ENCODE measurements at places on chromosomes 13 and 19. TPM values are rescaled to one million over a fixed set of nuclear protein-coding genes. Genes with fewer than 3 reads are reported as not detected.
A peak's percentile ranks its signal among the peaks of the same experiment; 100 is the strongest.

Gene PSG5
- 1,019 TPM for polyA plus RNA-seq

Gene NPHS1
- polyA plus RNA-seq: not detected

Gene ZNF793
- 2.4 TPM for polyA plus RNA-seq

Gene GNA15
- not detected for polyA plus RNA-seq

Gene CFD
- polyA plus RNA-seq: 4.9 TPM

- peak; percentile 21 for DNase-seq
Observed at GRCh38 chr19:5225486-5226345, 114.9 kb downstream of the PTPRS start.

DNA sequence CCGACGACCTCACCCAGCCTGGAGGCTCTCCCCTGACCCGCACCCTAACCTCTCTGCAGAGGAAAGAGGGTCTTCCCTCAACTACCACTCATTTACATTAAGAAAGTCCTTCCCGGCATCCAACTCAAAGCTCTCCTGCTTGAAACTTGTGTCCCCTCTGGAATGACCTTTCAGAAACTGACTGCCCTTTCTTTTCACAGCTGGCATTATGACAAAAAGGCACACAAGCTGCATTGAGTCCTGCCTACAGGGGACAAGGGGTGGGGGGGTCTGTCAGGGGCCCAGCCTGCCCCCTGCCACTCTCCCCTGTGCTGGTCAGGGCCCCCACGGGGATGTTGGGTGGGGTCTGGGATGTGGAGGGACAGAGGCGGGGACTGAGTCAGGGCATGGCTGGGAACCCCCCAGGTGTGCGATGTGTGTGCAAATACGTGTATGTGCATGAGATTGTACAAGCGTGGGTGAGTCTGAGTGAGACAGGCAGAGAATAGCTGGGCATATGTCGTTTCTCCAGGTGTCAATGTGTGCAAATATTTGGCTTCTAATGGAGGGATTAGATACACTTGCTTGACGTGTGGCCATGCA lies 2.0 kb downstream of the COL5A3 start:
- no peak for DNase-seq

DNA sequence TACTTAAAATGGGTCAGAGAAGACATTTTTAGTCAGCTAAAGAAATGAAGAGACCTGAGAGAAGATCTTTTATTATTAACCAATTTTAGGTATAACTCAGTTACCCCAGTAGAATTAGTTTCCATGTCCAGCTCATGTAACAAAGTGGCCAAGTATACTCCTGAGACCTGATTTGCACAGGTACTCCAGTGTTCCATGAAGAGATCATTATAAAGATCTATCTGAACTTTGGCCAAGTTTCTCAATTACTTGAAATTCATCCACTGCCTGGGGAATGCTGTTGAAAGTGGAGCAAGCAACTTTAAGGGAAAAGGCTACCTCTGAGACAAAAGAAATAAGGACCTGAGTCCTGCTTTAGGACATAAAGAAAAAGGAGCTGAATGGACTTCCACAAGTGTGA lies 47.0 kb downstream of the EDNRB start:
- no peak for DNase-seq

DNA sequence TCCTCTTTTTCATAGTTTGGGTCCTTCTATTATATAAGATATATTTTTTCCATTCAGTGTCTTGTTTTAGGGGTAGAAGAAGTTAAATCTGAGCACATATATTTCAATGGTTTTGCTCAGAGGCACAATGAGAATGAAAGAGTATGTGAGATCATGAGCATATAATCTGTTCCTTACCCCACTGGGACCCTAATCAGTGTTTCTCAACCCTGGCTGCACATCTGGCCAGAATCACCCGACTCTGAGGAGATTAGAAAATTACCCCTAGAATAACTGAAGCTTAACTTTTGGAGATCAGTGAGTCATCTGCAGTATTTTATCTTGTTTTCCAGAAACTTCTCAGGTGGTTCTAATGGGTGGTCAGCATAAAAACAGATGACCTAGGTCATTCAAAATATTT lies 782 bp downstream of the CYSLTR2 start:
- DNase-seq: no peak

DNA sequence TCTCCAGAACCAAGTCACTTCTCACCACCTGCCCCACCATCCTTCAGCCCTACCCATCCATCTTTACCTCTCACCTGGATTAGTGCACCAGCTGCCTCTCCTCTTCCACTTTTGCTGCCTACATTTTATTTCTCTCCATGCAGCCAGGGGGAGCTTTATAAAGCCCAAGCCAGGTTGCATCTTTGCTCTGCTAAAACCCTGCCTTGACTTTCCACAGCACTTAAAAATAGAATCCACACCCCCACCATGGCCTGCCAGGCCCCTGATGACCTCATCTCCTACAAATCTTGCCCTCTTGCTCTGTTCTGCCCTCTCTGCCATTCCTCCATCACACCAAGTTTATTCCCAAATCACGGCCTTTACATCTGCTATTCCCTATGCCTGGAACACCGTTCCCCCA lies 1.8 kb downstream of the HOOK2 start:
- peak; percentile 65 for DNase-seq

- peak; percentile 51 for DNase-seq
Observed at GRCh38 chr13:23609874-23610576, 39.8 kb downstream of the TNFRSF19 start.

- DNase-seq: peak; percentile 68
Observed at GRCh38 chr19:6091771-6092291, 18.5 kb downstream of the RFX2 start.

GRCh38 chr19:16234552-16235445 lies 37.1 kb downstream of the AP1M1 start:
- DNase-seq: no peak

DNA sequence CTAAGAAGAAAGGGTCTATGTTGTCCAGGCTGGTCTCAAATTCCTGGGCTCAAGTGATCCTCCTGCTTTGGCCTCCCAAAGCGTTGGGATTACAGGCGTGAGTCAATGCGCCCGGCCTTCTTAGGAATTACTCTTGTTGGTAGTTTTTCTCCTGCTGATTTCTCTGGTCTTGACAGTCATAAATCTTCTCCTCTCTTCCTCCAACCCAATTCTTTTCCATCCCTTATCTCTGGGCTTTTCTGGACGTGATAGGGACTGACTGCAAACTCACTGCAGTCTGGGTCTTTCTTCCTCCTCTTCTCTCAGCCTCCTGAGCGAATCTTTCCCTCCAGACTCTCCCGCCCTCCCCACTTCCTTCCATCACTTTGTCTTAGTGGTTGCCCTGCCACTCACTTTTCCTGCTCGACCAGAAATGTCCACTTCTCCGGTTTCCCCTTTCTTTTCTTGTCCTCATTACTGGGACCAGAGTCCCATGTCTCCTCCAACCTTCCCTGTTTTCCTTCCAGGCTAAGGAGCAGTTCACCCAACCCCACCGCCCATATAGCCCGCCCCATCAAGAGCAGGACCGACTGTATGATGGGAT lies 21.9 kb upstream of the TIMM44 start:
- no peak for DNase-seq

- peak; percentile 16 for DNase-seq
Observed at GRCh38 chr13:100409132-100409531, 179.5 kb downstream of the GGACT start.

GRCh38 chr19:1309977-1310852 lies 24.5 kb downstream of the EFNA2 start:
- DNase-seq: no peak

GRCh38 chr19:30590596-30591229 lies 218.5 kb downstream of the ZNF536 start:
- DNase-seq: no peak
